Activated CD4-positive, CD25-positive, alpha-beta regulatory T cell treated with anti-CD3 and anti-CD28 coated beads, Interleukin-2, amount 50 U/mL, for 24 hours (primary cell): ENCODE measurements at places on chromosomes 12 and 14.

DNA sequence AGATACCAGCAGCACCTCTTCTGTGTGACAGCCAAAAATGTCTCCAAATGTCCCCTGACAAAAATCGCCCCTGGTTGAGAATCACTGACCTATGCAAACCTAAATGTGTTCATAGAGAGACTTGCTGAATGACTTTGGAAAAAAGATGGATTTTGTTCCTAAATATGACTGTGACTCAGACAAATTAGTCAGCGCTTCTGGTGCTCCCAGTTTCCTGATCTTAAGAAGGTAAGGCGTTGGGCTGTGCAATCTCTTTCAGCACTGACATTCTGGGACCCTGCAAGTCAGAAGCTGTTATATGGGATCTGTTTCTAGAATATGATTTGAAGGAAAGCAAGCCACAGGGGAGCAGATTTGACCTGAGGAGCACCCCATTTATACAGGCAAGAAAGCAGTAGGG is 90.6 kb upstream of the PWP1 start:
- no peak for ATAC-seq

GRCh38 chr14:33959692-33960151 is 8.8 kb upstream of the EGLN3 start:
- ATAC-seq, result no peak

DNA sequence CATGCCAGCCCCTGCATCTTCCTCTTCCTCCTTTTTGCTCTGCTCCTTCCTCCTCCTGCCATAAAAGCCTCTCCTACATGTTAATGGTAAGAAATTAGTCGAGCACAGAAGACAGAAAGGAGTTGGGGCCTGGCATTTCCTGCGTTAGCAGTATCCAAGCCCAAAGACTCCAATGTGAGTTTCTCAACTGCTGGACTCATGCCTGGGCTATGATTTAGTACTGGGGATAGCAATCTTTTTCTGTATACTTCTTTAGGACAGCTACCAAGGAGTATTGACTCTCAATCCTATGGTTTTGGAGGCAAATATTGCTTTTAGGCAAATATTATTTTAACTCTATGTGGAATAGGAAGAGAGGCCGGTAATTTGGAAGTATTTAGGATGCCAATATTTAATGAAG is 18.0 kb upstream of the SLC38A4 start:
- ATAC-seq, result no peak

DNA sequence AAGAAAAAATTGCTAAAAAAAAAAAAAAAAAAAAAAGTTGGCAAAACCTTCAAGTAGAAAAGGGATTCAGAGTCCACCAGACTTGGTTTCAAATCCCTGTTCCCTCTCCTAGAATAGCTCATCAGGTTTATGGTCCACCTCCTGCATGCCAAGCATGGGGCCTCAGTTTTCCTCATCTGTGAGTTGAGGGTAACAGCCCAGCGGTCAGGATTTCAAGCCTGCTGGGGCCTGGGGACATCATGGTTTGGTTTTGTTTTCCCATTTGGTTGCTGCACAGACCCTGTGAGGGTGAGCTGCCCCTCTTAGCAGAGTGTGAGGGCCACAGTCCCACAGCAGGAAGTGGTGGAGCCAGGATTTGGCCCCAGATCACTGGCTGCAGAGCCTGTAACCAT is 12.5 kb downstream of the FAM222A start:
- no peak for ATAC-seq

GRCh38 chr12:14960548-14961465 is 594 bp downstream of the ARHGDIB start:
- peak; percentile 52 for ATAC-seq

- ATAC-seq, result no peak
These were observed 621.0 kb downstream of the CCER1 start for GRCh38 chr12:90333939-90334338.

- no peak for ATAC-seq
These were observed 72.4 kb downstream of the TTC9 start for GRCh38 chr14:70714055-70714550.

GRCh38 chr14:95928751-95929150 is 52.1 kb downstream of the TUNAR start:
- ATAC-seq, result no peak

- ATAC-seq, result no peak
These were observed 143.0 kb downstream of the KITLG start for GRCh38 chr12:88437226-88437625.

GRCh38 chr12:50397117-50397650 is 775 bp upstream of the FAM186A start:
- no peak for ATAC-seq

- peak; percentile 76 for ATAC-seq
These were observed 395 bp upstream of the BRI3BP start for GRCh38 chr12:124992874-124993625.

DNA sequence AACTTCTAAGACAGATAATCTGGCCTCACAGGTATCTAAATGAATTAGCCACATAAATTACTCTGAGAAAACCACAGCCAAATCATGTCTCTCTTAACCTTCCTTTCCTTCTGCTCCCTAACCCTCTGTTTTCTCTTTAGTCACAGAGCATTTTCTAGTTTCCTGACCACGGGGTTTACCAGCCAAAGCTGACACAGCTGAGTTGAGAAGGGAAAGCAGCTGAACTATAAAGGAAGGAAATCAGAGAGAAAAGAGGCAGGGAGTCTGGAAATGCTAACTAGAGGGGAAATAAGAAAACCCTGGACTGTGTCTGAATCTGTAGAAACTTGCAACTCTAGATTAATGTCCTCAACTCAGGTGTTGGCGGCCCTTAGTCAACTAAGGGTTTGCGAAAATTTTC is 24.4 kb downstream of the ANKS1B start:
- ATAC-seq, result no peak

DNA sequence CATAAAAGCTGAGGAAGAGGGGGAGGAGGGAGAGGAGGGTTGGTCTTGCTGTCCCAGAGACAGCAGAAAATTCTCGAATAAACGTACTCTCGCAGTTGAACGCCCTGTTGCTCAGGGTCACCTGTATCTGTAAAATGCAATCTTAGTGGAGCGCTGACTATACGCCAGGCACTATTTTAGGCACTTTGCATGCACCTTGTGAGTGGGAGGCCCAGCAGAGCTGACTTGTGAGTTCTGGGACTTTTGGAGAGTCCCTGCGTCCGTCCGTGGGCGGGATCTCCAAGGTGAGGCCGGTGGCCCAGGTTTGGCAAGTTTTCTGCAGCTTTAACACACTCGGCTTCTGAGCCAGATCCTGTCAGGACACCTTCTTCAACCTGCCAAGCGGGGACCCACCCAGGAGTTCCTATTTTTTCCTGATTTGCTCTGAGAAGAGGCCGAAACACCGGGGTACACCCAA is 32.5 kb upstream of the PLEKHG6 start:
- peak; percentile 19 for ATAC-seq
